ENCODE measurements at places on chromosomes 16 and 17. TPM values are rescaled to one million over a fixed set of nuclear protein-coding genes. Genes with fewer than 3 reads are reported as not detected.

Gene KRT25
- not detected for total RNA-seq

Gene WSB1
- total RNA-seq = 150 TPM

Gene KLHL10
- total RNA-seq = not detected

- H3K36me3 ChIP-seq = no peaks in the 10 kb centered on the region
- no peak for DNase-seq
- H3K4me3 ChIP-seq = no peak overlapping the region
- no peaks in the 10 kb centered on the region for H3K27me3 ChIP-seq
- H3K4me1 ChIP-seq = no peaks in the 10 kb centered on the region
Observed at GRCh38 chr16:58332997-58333700, 38.3 kb upstream of the PRSS54 start.

- no peaks in the 10 kb centered on the region for H3K4me1 ChIP-seq
- DNase-seq = no peak
- no peak overlapping the region for H3K27ac ChIP-seq
- no peaks in the 10 kb centered on the region for H3K27me3 ChIP-seq
Observed at GRCh38 chr17:33986566-33986965, 268.5 kb upstream of the CCL2 start.

DNA sequence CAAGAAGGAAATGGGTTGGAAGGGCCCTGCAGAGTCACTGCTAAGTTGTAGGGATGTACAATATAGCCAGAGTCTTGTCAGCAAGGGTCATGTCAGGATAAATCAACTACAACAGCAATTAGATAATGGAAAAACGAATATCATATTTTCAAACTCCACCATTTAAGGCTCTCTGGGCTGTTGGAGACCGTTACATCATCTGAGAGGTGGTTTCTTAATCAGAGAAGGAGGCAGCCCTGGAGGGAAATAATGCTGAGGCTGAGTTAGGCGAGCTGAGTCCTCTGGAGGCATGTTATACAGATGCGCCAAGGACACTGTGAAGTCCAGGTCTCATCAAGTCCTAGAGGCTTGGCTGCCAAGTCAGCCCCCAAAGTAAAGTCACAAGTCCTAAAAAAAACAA lies 30.3 kb downstream of the LYRM9 start:
- H3K27ac ChIP-seq = no peak overlapping the region
- no peaks in the 10 kb centered on the region for H3K4me1 ChIP-seq
- H3K36me3 ChIP-seq = no peaks in the 10 kb centered on the region
- no peaks in the 10 kb centered on the region for H3K27me3 ChIP-seq
- H3K4me3 ChIP-seq = no peak overlapping the region
- DNase-seq = no peak
